ENCODE measurements at places on chromosomes 4 and X.

DNA sequence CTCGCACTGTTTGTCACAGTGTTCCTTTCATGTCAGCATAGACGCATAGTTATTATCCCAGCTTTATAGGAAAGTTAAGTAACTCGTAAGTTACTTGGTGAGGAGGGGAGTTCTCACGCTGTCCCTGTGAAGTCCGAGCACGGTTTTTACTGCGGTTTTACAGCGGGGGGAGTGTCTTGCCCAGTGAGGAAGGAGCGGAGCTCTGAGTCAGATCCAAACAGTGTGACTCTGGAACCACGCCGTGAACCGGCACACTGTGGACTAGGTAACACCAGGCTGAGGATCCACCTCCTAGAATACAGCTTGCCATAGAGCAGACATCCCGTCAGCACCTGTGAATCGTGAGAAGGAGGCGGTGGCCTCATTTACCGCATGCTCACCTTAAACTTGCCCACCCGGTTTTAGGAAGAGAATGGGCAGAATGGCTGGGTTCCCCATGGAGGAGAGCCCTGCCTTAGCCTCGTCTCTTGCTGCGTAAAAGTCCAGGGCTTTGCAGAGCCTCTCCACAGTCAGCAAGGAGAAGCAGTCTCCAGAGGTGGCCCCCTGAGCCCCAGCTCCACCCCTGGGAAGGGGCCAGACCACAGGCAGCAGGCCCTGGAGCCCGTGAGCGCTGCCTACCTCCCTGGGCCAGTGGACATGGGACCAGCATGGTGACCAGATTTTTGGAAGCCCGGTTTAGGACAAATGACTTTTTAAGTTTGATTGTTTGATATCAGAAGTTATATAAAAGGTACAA is 40.2 kb upstream of the HGFAC start:
- DNase-seq, result no peak

DNA sequence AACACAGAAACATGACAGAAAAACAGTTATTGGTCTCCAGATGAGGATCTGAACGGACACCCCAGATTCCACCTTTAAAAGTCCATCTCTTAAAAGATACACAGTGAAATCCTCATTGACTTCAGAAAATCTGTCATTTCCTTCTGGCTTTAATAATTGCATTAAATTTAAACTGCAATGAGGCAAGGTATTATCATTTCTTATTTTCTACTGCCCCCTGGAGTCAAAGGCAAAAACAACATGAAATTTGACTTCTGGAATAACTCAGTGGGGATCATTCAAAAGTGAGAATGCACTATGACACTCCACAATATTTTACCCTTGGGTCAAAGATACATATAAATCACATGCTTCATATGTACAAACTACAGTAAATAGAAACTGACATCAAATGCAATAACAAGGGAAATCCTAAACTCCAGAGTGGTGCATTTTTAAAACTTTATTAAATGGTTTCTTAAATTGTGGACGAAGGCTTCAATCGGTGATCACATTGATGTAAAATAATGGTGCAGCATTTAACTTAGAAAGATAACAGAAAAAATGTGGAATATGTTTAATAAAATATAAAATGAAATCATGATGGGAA is 56.4 kb upstream of the SPANXN1 start:
- DNase-seq, result peak; percentile 24

- DNase-seq, result no peak
These were observed 103.5 kb downstream of the MID1 start for GRCh38 chrX:10516781-10517322.

- no peak for DNase-seq
These were observed 1253.7 kb downstream of the TECRL start for GRCh38 chr4:63155561-63155960.

GRCh38 chrX:8254401-8254800 is 83.3 kb upstream of the VCX2 start:
- DNase-seq, result no peak

DNA sequence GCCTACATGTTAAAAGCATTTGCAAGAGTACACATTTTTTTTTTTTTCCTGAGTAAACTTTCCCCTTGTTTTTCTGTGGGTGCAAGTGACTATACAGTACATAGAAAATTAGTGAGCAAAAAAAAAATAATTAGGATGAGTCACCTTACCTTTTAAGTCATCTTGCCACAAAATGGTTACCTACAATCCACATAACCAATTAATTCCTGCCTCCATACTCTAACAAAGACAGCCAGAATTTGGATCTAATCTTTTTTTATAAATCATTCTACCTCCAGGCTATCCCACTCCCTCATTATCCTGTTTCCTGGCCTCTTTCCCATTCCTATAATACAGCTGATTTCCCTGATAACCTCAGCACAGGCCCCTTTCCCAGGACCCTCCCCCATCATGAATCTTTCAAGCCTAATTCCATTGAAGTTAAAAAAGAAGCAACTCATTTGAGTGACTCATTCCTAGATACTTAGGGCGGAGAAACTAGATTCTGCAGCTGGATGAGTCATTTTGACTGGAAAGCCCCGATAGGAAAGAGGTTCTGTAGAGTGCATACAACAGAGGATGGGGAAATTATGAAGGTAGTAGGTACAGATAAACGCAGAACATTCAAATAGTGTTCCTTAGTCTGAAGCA is 128.2 kb downstream of the C4orf51 start:
- DNase-seq, result no peak

- DNase-seq, result no peak
These were observed 150.0 kb downstream of the MAML3 start for GRCh38 chr4:140003876-140004548.

GRCh38 chrX:77436271-77436670 is 10.9 kb upstream of the FGF16 start:
- DNase-seq, result no peak

DNA sequence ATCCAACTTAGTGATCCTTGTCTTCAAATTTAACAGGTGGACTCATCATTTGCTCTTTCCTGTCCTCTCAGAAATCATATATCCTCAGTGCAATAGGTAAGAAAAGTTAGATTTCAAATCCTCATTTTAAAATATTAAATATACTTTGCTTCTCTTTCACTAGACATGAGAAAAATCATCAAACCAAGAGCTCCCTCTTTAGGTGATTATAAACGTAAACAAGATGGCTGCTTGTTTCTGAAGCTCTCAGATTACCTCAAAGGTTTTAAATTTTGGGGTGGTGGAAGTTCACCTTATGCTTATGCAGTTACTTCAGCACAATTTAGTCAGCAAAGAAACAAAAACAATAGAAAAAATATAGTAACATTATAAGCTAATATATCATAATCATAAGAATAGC is 27.3 kb downstream of the CSN3 start:
- peak; percentile 45 for DNase-seq

- DNase-seq, result no peak
These were observed 26.8 kb downstream of the CRMP1 start for GRCh38 chr4:5865896-5866599.

DNA sequence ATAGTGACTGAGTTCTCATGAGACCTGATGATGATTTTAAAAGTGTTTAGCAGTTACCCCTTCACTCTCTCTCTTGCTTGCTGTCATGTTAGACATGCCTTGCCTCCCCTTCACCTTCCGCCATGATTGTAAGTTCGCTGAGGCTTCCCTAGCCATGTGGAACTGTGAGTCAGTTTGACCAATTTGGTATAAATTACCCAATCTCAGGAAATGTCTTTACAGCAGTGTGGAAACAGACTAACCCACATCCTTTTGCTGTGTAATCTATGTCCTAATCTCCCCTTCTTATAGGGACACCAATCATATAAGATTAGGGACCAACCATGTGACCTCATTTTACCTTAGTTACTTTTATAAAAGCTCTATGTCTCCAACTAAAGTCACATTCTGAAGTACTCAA is 677.8 kb downstream of the ADGRL3 start:
- DNase-seq, result no peak

GRCh38 chr4:39036172-39036571 is 4.0 kb upstream of the TMEM156 start:
- no peak for DNase-seq

DNA sequence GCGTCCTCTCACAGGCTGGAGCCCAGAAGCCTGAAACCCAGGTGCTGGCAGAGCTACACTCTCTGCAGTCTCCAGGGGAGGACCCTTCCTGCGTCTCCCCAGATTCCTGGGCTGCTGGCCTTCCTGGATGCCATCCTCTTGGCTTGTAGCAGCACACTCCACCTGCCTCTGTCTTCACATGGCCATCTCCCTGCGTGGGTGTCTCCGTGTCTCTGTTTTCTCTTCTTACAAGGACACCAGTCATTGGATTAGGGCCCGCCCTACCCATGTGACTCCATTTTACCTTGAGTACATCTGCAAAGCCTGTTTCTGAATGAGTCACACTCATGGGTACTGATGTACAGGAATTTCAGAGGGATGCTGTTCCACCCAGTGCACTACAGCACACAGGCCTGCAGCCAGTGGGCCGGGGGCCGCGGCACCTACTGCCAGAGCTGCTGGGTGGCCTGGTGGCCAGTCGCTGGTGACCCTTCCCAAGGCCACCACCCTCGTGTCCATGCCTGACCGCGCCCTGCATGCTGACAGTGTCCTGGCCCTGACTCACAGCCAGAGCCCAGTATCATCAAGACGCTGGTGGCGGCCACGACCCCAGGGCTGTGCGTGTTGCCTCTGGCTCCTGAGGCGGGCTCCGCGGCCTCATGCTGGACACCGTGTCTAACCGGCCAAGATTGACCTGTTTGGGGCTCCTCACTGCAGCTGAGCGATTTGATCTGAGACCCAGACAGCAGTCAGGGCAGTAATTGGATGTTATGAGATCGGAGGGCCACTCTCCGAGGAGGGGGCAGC is 63.6 kb upstream of the NKX1-1 start:
- peak; percentile 9 for DNase-seq

DNA sequence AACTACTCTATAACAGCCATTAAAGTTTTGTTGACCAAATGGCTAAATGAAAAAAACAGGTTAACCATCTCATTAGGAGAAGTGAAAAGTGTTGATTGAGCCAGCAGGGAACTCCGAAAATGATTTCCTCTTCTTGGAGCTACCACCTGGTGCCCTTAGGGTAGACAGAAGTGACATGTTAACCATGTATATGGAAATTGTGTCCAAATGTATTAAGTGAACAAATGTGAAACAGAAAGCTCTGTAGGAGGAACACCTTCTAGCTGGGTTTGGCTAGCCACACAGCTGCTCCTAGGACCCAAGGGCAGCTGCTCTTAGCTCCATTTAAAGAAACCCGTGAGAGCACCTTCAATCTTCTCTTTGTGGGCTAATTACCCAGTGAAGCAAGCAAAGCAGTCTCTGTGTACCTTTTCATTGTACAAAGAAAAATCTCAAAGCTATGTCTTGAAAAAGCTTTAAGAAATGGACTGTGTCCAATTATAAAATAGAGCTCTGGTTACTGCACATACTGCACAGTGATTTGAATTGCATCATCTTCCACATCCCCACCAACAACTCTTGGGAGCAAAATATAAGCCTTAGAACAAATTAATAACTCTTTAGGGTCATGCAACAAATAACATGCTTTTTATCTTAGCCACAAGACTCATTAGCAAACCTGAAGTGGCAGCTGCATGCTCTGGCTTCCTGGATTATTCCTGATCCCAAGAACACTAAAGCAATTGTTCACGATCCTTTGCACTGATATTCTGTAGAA is 59.2 kb upstream of the PARM1 start:
- peak; percentile 29 for DNase-seq

DNA sequence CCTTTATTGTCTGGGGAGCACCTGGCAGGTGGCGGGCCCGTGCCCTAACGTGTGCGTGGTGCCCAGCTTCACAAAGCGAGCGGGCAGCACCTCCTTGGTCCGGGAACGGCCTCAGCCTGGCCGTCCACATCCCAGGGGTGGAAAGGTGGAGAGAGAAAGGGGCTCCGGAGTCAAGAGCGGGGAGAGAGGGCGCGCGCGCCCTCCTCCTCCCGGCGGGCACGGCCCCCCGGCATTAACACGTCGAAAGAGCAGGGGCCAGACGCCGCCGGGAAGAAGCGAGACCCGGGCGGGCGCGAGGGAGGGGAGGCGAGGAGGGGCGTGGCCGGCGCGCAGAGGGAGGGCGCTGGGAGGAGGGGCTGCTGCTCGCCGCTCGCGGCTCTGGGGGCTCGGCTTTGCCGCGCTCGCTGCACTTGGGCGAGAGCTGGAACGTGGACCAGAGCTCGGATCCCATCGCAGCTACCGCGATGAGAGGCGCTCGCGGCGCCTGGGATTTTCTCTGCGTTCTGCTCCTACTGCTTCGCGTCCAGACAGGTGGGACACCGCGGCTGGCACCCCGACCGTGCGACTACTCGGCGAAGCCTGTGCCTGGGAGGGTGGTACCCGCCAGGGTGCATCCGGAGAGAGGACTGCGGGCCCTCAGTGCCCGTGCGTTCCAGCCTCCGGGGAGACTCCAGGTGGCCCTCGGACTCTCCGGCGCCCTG is at the start of gene KIT:
Gene KIT (plus strand): TSS at position 407 of the 701 bp plus-strand sequence. CDS start 58 bp downstream, at position 465.
- DNase-seq, result no peak

- DNase-seq, result no peak
These were observed 101.2 kb upstream of the MYOZ2 start for GRCh38 chr4:119034276-119035008.

DNA sequence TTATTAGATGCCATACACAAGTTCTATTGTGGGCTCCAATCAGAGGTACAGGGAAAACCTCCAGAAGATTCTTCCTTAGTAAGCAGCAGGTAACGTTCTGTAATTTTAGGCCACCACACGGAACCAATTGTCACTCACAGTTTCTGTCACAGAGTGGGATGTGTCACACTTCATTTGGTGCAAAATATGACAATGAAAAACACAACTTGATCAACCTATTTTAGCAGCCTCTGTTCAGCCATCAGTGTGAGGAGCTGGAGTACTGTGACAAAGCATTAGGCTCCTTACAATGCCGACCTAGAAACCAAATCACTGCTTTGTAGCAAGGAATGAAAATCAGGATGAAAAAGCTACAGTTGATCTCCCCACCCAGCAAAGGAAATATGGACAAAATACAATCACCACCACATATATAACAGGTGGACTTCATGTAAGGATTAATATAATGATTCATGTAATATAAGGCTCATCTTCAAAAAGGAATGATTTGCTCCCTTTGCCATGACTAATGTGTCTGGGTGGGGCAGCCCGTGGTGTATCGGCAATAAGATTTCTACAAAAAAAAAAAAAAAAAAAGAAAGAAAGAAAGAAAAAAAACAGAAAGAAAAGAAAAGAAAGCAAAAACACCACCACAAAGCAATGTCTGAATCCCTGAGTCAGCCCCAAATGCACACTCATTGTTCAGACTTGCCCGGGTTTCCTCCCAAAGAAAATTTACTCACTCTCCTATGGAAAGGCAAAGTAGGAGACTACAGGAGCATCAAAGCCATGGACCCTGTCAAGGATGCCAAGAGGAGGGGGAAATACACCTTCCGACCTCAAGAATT is 36.0 kb downstream of the SLC9A7 start:
- DNase-seq, result no peak

- DNase-seq, result no peak
These were observed 39.7 kb downstream of the KLHL8 start for GRCh38 chr4:87180767-87181166.

DNA sequence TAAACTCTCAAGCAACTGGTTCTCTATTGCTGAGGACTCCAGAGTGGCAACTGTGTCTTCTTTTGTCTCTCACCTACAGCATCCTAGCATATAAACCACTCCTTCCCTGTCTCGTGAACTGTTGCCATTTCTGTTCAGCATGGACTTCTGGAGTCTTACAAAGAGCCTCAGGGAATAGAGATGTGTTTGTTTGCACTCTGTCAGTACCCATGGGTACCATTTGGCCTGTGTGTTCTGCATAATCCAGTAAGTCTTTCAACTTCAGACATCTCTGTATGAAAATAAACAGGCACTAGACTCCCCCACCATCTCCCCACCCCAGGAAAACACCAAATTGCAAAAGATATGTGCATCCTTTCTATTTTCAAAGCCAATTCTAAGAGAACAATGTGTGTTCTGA is 1351.6 kb upstream of the PABPC4L start:
- no peak for DNase-seq

Data from NAMALWA (cell line).